Activated CD4-positive, alpha-beta T cell treated with anti-CD3 and anti-CD28 coated beads, Interleukin-2, amount 50 U/mL, for 4 hours (primary cell): ENCODE measurements at places on chromosomes 12 and 14.

DNA sequence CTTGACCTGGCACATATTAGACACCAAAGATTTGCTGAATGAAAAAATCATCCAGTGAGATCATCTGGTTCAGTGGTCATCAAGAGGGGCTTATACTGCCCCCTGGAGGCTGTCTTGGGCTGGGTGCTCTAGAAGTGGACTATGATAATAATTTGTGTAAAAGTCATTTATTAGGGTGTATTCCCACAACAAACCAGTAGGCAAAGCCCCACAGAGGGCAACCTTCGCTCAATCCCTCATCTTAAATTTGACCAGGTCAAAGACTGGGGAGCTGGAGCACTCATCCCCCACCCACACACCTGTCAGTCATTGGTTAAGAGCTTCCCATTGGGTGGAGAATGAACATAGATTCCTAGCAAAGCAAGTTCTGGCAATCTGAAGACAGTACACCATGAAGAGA, 20.0 kb upstream of the FICD start:
- DNase-seq = no peak

- DNase-seq = no peak
Measured at GRCh38 chr14:75081660-75082229, 12.3 kb downstream of the ZC2HC1C start.

- DNase-seq = no peak
Measured at GRCh38 chr14:53953828-53954550, 2.6 kb downstream of the BMP4 start.

DNA sequence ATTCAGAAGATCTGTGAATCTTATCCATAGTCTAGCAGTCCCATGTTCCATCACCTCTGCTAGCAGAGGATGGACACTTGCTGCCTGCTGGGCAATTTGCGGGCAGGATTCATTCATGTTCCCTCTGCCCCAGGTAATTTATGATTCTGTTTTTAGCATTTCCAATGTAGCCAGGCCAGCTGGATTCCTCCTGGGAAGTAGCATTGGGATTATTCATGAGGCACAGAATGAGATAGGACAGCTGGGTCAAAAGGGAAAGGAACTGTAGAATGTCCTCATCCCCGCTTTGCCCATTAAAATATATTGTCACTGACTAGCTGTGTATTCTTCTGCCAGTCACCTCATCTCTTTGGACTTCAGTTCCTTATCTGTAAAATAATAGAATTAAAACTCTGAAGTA, 68.7 kb downstream of the SLC35F4 start:
- no peak for DNase-seq

- DNase-seq = no peak
Measured at GRCh38 chr12:123712780-123713319, 697 bp downstream of the ATP6V0A2 start.

- DNase-seq = no peak
Measured at GRCh38 chr12:29692237-29692636, 91.5 kb downstream of the TMTC1 start.

- no peak for DNase-seq
Measured at GRCh38 chr14:105273062-105273461, 24.7 kb downstream of the BTBD6 start.

- DNase-seq = no peak
Measured at GRCh38 chr12:94671917-94672316, 21.6 kb upstream of the TMCC3 start.

- no peak for DNase-seq
Measured at GRCh38 chr12:45994736-45995135, 4.4 kb upstream of the SCAF11 start.

DNA sequence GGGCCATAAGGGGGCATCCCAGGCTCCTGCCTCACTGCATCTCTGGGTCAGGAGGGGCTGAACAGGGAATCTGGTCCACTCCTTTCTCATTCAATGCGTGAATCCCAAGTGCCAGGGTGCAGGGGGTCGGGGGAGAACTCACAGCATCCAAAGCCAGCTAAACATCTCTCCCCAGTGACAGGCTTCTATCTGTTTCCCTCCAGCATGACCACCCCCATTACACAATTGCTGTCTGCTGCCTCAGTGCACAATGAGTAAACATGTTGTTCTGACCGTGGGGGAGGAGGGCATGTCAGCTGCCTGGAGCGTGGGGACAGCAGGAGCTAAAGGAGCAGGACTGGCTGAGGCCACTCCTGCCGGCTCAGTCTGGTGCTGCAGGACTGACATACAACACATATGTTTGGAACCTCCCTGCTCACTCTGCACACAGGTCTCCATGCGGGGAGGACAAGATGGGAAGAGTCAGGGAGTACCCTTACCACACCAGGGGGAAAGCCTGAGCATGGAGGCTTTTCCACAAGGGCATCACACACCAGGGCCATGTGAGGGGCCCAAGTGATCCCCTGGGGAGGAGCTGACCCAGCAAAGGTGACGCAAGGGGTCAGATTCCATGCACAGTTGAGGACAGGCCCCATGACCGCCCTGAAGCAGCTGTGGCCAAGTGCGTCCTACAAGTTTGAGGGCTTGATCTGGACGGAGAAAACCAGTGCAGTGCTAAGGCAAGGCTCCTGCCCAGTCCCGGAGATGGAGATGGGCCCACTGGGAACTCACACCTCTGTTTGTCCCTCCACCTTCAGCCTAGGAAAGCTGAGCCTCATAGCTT, 1.4 kb downstream of the TNS2 start:
- DNase-seq = no peak

DNA sequence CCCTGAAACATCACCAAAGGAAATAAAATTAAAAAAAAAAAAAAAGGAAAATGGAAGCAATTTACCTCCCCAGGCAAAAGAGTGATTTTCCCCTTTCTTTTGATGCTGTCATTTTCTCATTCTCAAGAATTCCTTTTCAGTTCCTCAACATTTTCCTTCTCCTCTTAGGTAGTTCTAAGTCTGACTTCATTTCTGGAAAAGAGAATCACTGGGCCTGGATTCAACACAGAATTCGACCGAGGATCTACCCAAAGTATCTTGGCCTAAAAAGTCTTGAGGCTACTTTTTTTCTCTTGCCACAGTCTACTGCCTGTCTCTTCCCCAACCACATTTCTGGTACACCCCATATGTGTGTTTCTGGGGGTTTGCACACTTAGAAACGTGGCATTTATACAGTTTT, 717.8 kb upstream of the TBX3 start:
- no peak for DNase-seq

DNA sequence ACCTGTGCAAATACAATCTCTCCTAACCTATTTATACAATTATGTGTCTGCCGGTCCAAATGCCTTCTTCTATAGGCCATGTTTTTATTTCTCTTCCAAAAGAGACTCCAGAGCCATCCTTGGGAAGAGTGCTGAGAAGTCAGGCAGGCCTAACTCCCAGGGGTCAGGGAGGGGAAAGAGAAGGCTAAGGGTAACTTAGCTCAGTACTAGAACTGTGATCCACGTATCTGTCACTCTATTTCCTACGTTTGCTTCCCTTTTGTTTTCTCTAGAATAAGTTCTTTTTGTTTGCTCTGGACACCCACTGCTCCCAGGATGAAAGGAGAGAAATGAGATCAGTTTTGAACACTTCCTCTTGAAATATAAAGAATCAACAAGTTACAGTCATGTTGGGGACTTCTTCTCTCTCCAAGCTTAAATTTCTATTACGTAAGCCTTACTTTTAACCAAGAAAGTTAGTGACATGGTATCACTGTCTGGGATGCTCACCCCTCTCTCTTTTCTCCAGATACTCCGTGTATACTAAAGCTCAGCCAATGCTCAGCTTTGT, 79.2 kb downstream of the DAD1 start:
- no peak for DNase-seq

DNA sequence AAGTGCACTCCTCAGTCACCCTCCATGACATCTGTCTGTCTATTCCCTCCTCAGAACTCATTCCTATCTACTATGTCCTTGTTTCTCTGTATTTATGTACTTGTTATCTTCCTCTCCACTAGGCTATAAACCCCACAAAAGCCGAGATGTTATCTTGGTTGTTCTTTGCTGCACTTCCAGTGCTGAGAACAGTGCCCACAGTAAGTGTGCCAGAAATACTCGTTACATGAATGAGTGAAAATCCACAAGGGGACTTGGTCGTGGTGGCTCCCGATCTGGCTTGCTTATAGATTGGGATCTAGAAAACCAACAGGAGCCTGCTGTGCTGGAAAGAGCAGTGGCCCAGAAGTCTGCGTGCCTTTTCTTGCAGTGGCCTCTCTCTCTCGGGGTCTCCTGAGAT, 111.9 kb upstream of the PRMT8 start:
- DNase-seq = no peak

DNA sequence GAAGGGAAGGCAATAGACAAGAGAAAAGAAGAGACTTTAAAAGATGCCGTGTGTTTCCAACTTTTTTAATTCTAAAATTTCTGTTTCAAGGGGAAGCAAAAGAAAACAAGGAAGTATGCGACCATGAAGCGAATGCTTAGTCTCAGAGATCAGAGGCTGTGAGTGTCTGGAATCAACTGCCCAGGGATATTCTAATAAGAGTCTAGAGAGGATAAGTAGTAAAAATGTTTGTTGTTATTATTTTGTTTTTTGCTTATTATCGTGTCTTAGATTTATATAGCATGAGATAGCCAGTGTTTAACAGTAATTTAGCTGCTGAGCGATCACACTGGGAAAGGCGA, 421 bp downstream of the FCF1 start:
- DNase-seq = no peak

DNA sequence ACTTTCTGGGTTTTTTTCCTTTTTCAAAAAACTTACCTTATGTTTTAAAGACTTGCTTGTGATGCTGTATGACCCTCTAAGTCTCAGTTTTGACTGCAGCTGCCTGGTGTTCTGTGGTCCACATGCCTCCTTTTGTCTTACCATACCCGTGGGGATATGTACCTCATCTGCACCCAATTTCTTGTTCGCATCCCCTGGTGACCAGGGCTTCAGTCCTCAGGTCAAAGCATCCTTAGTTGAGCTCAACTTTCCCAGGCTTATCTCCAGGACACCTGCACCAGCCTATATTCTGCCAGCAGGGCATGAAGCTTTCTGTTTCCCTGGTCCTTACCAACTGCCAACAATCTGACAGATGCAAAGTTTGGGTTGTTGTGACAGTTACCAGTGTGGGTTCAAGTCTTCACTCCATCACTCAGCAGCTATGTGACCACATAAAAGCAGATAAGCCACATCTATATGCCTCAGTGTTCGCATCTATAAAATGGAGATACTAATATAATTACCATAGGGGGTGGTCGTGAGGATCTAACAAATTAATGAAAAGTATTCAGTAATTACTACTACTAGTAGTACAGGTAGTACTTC, 94.0 kb downstream of the NTF3 start:
- no peak for DNase-seq

DNA sequence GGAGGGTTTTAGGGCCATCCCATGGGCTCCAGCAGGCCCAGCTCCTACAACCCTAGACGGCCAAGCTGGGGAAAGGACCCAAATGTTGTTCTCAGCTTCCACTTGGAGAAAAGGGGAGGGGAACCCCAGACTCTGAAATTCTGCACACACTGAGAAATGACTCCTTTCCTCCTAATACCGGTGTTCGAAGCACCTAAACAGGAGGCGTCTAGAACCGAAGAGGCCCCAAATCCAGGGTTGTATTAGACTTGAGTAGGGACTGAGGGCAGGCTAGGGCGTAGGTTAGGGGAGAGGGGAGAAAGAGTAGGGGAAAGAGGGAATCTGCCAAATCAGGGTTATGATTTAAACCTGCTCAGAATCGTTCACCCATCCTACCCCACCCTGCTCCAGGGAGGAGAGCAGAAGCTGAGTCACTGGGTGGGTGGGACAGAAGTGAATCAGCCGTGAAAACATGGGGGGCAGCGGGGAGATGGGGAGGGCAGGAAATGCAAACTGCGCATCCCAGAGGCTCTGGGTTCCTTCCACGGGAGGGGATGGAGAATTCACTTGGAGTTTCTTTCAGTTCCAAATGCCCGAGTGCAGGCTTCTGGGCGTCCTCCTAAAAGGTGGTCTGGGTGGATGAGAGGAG, 1.0 kb downstream of the IGFBP6 start:
- no peak for DNase-seq

GRCh38 chr12:1642513-1642912, 13.5 kb downstream of the WNT5B start:
- no peak for DNase-seq

DNA sequence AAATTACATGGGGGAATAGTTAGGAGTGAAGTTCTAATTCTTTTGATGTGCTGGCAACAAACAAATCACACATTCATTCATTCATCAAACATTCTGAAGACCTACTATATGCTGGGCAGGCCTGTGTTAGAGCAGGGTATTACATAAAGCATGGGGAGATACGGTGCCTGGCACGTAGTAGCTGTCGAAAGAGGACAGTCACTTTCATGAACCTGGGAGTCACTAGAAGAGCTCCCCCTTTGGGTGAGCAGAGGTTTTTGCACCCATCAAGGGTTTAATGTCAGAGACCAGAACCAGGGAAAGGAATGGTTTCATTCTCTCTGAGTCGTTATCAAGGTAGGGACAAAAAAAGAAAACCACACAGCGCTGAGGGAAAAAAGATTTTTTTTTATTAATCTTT, 10.0 kb downstream of the LHX5 start:
- DNase-seq = no peak

- DNase-seq = no peak
Measured at GRCh38 chr12:45348311-45348710, 132.4 kb downstream of the ANO6 start.

GRCh38 chr12:110330544-110330943, 49.5 kb downstream of the ATP2A2 start:
- DNase-seq = no peak

GRCh38 chr12:124418791-124419190, 123.9 kb downstream of the RFLNA start:
- DNase-seq = no peak

DNA sequence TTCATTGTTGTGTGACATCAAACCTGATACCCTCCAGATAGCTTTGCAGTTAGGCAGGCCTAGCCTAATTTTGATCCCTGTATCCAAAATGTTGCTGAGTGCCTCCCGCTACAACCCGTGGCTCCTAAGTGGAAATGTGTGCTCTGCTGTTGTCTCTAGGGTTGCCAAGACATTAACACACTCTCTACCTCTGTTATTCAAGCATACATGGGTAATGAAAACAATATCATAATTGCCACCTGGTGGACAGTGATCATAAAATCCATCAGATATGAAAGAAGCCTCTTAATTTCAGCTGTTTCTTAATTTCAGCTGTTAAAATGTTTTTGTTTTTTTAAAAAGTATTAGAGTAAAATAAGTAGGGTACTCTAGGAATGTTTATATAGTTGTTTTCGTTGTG, 93.5 kb downstream of the PLEKHA5 start:
- no peak for DNase-seq

- no peak for DNase-seq
Measured at GRCh38 chr14:100109594-100109955, 44.4 kb downstream of the EVL start.

GRCh38 chr12:91249054-91249453, 66.4 kb upstream of the DCN start:
- no peak for DNase-seq

- DNase-seq = no peak
Measured at GRCh38 chr14:66746316-66747006, 238.5 kb downstream of the GPHN start.

GRCh38 chr12:132569856-132570480, 40.4 kb downstream of the LRCOL1 start:
- no peak for DNase-seq

GRCh38 chr12:92619026-92619425, 83.8 kb upstream of the PLEKHG7 start:
- DNase-seq = no peak
